ENCODE measurements at places on chromosomes 12 and 14.

GRCh38 chr12:14390870-14391530 is 25.5 kb downstream of the ATF7IP start:
- DNase-seq = no peak

DNA sequence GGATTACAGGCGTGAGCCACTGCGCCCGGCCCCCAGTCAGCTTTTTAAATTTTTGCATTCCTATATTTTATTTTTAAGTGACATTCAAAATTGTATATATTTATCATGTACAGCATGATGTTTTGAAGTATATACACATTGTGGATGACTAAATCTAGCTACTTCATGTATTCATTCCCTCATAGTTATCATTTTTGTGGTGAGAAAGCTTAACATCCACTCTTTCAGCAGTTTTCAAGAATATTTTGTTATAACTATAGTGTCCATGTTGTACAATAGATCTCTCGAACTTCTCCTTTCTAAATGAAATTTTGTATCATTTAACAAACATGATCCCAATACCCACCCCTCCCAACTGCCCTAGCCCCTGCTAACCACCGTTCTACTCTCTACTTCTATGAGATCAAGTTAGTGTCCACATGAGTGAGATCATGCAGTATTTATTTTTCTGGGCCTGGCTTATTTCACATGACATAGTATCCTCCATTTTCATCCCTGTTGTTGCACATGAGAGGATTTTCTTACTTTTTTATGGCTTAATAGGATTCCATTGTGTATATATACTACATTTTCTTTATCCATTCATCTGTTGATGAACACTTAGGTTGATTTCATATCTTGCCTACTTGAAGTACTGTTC is 8.8 kb upstream of the HEBP1 start:
- DNase-seq = no peak

DNA sequence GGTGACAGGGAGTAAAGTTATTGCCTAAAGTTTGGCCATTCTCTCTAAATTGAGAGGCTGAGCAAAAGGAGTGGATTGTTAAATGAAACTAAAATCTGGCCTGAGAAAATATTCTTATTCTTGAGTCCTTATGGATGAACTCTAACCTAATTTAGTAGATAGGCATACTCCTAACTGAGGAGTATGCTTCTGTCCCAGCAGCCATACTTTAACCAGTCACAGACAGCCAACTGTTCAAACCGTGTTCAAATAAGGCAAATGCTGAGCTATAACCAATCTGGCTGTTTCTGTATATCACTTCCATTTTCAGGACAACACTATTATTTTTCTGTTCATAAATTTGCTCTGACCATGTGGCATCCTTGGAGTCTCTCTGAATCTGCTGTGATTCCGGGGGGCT is 75.9 kb upstream of the RERGL start:
- no peak for DNase-seq

- DNase-seq = no peak
These were observed 29.5 kb upstream of the OSBPL8 start for GRCh38 chr12:76588881-76589565.

GRCh38 chr12:54954801-54955200 is 29.8 kb downstream of the TESPA1 start:
- no peak for DNase-seq

DNA sequence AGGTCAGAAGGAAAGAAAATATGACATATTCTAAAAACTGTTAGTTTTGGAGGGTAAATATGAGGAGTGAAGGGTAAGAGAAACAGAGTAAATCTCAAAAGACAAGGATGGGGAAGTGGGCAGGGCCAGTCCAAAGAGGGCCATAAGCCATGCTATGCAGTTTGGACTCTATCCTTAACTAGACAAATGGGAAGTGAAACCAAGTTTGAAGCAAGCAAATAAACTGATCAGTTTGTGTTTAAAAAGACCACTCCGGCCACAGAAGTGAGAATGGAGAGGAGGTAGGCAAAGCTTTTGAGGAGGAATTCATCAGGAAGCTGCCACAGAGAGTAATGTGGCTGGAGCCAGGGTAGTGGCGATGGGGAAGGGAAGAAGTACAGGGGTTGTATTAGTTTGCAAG is 37.5 kb upstream of the DAAM1 start:
- DNase-seq = no peak

GRCh38 chr14:60482743-60483142 is 3.1 kb downstream of the C14orf39 start:
- DNase-seq = no peak

DNA sequence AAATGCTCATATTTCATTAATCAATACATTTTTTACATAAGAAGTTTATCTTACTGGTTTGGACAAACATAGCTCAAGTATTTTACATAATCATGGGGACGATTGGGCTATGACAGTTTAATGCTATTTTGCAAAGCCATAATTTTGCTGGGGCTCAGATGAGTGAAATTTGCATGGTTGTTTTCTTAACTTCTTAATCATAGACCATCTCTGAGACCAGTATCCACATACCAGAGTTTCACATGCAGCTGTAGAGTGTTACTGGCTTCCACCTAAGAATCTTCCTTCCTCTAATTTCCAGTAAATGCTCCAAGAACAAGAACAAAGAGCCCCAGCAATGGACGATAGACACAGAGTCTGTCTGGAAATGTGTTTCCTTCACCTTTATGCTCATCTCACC is 303.0 kb upstream of the TMEM132C start:
- no peak for DNase-seq

DNA sequence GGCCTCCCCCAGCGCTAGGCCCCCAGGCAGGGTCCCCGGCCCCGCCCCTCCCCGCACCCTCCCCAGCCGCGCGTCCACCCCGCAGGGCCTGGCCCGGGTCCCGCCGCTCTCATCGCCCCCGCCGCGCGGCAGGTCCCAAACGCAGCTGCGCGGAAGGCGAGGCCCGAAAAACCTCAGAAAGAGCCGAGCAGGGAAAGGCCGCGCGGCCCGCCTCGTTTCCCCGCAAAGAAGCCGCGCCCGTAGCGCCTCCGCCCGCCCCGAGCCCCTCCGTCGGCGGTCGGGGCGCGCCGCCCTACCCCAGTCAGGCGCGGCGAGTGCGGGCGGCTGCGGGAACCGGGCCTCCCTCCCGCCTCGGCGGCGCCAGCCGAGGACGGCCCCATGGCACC is 324 bp downstream of the POLE start:
- no peak for DNase-seq

DNA sequence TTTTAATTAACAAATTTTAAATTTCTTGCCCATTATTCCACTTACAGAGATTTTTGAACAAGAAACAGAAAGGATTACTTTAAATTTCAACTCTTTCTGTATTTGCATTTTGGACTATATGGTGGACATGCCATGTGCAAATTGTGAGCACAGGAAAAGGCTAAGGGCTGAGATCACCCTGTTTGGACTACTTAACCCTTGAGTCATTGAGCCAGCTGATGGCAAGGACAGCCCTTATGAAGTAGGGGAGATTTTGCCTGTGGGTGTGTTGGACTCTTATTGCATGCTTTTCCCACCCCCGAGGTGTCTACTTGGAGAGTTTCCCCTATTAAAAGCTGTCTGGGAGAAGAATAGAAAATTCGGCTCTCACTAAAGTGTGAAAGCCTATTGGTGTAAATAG is 17.2 kb downstream of the DERA start:
- DNase-seq = no peak

GRCh38 chr12:91370086-91370868 is 187.7 kb upstream of the DCN start:
- DNase-seq = no peak

GRCh38 chr12:68245180-68246021 is 8.0 kb downstream of the IL22 start:
- DNase-seq = no peak

GRCh38 chr12:122064025-122064777 is 14.4 kb upstream of the MLXIP start:
- no peak for DNase-seq

DNA sequence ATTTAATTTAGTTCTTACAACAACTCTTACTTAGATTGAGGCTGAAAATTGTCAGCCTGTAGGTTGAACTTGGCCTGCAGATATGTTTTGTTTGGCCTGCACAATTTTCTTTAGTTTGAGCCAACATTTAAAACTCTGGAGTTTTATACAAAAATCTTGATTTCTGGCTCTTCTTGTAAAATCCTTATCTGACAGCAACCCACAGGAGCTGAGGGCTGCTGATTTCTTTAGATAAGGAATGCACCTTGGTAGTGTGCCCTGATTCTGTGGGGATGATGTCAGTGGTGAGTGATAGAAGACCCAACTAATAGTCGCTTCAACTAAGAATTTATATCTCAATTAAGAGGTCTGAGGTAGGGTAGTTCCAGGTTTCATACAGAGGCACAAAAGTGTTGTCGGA is 49.5 kb downstream of the SOCS2 start:
- DNase-seq = no peak

DNA sequence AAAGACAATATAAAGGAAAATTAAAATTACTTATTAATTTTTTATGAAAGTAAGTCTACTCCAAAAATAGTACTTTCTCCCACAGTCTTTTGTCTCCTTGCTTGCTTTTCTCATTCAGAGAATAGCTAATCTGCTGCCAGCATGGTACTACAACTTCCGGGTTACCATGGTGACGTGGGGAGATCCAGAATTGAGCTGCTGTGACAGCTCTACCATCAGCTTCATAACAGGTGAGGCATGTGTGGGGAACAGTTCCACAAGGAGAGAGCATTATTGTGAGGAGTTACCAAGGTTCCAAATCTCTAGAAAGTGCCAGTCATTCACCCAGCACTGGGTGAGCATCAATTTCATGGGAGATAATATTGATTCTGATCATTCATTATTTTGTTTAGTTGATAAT is 197.8 kb downstream of the PTPRO start:
- no peak for DNase-seq

Measured in NCI-H2081 treated with DMSO at 0.1 percent for 48 hours (cell line).